ENCODE measurements at places on chromosomes 6 and 20. TPM values are rescaled to one million over a fixed set of nuclear protein-coding genes. Genes with fewer than 3 reads are reported as not detected.

C20orf141 gene
- polyA plus RNA-seq, result not detected

RAB44 gene
- 0.03 TPM for polyA plus RNA-seq

ITPA gene
- polyA plus RNA-seq, result 51.1 TPM

CDSN gene
- polyA plus RNA-seq, result 0.15 TPM

PPIL1 gene
- 21.1 TPM for polyA plus RNA-seq

HRH3 gene
- not detected for polyA plus RNA-seq

SEC23B gene
- polyA plus RNA-seq, result 10.4 TPM

HTR1E gene
- not detected for polyA plus RNA-seq

SYCP2 gene
- 0.75 TPM for polyA plus RNA-seq

GSTA3 gene
- not detected for polyA plus RNA-seq

EEF1A2 gene
- 1,465 TPM for polyA plus RNA-seq

CCN6 gene
- polyA plus RNA-seq, result not detected

WFDC5 gene
- not detected for polyA plus RNA-seq

- DNase-seq, result no peak
Observed at GRCh38 chr6:154758125-154758524, 24.9 kb downstream of the SCAF8 start.

DNA sequence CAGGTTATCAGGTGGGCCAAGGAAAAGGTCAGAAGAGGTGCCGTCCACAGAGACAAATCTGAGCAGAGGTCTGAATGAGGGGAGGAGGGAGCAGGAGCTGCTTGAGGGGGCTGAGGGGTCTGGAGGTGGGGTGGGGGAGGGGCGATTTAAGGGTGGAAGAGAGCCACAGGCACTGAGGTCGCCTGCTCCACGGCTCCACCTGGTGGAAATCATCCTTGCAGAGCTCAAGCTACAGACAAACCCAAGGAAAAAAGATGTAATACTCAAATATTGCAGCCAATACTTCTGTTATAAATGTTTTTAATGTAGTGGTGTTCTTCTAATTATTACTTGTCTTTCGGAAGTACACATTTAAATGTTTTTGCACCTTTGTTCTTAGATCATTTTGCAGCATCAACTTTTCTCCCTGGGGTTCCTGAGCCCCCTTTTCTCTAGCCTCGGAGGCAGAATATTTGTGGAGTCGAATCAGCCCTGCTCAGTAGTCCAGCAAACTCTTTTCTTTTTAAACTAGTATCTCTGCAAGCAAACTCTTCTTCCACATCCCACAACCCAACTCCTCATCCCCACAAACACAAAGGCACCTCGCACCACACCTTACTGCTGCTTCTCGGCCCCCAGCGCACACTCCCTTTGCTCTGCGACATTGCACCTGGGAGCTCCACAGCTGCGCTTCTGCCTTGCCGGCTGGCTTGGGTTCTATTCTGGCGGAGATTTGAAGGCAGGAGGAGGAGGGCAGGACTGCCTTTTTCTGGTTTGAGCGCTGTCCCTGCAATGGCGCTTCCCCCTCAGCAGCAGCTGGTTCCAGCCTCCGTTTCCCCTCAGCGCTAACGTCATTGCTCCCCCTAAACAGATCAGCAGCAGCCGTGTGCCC lies 51.0 kb upstream of the TFAP2A start:
- DNase-seq, result no peak

GRCh38 chr6:150915131-150915879 lies 49.8 kb downstream of the MTHFD1L start:
- DNase-seq, result no peak

DNA sequence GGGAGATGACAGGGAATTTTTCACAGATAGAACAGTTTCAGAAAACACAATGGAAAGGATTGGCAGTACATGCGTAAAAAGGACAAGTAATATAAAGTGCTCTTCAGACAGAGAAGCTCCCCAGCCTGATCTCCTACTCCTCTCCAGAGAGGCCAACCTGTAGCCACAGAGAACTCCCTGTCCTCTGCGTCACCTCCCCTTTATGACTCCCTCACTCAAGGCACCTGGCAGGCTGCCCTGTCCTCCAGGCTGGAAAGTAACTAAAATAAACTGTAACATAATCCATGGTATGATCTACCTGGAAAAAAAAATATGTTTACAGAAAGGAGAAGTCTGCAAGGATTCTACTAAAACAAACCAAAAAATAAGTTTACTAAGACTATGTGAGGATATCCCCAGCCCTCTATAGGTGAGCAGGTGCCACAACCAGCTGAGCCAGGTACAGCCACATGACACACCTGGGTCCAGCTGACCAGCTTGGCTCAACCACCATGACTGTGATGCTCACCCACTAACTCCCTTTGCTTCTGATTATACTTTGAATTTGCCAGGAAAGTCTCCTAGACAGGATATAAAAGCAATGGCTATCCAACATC lies 29.2 kb downstream of the MBOAT1 start:
- peak; percentile 32 for DNase-seq

- no peak for DNase-seq
Observed at GRCh38 chr20:15823718-15824117, 749.5 kb downstream of the KIF16B start.

DNA sequence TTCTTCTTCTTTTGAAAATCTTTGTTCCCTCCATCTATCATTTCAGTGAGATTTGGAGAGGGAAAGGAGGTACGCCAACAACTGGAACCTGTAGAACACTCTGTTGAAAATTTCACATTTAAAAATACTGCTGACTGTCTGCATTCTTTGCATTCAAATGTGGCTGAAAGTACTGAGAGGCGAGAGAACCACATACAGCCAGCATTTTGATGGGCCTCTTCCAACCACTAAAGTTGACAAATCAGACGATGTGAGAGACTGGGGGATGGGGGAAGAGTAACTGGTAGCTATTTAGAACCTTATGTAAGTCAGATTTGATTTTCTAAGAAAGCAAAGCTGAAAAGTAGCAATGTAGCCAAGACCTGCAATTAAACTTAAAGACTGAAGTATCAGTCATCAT lies 77.5 kb downstream of the FKBP5 start:
- no peak for DNase-seq

DNA sequence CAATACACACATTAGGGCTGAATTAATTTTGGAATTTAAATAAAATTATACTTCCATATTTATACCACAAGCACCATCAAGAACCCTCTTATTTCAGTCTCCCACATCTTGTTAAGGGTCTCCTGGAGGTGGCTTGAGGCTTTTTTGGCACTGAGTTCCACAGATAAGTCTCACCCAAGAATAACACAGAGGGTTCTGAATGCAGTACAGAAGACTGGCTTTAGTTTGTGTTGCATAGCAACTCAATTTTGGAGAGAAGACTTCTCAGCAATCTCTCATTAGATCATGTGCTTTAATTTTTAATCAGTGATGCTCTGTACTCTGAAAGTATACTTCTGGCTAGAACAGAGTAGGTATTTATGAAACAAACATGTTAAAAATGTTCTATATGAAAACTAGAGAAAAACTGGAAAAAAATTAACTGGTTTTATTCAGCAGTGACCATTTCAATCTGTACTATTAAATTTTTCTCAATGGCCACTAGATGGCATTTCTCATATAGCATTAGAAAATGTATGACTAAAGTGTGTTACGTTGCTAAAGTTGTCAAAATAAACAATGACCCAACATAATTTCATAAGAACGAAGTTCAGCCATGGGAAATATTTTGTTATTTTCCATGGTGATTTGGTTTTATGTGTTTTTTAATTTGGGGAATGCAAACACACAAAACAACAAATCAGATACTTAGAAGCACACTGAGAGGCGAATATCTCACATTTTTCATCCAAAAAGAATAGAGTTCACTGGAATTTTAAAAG lies 32.7 kb upstream of the MAP7 start:
- DNase-seq, result no peak

GRCh38 chr20:44522841-44523240 lies 971 bp upstream of the SERINC3 start:
- no peak for DNase-seq

DNA sequence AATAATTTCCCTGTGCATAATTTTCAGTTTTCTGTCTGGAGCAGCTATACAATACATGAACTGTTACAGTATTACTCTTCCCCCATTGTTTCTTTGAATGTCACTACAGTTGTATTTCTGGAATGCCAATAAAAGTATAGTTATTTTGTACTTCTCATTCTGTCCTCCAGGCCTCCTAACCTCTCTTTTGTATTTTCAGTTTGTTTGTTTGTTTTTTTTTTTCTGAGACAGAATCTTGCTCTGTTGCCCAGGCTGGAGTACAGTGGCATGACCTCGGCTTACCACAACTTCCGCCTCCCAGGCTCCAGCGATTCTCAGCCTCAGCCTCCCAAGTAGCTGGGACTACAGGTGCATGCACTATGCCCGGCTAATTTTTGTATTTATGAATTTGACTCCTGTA lies 16.8 kb upstream of the ARID1B start:
- DNase-seq, result no peak

DNA sequence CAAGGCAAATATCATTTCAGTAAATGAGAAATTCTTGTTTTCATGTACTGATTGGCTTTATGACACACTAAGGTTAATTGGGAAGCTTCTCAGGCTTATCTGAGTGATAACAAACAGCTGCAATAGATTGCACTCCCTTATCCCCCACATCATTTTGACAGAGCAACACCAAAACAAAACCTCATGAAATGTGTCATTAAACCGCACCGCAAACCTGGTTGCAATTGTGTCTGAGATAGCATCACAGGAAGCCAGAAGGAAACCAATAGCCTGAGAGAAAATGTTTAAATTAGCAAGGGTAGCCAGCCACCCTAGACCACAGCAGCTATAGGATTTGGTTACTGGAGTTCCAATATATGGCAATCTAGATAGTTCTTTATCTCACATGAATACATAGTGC lies 31.6 kb upstream of the LAMA4 start:
- no peak for DNase-seq

DNA sequence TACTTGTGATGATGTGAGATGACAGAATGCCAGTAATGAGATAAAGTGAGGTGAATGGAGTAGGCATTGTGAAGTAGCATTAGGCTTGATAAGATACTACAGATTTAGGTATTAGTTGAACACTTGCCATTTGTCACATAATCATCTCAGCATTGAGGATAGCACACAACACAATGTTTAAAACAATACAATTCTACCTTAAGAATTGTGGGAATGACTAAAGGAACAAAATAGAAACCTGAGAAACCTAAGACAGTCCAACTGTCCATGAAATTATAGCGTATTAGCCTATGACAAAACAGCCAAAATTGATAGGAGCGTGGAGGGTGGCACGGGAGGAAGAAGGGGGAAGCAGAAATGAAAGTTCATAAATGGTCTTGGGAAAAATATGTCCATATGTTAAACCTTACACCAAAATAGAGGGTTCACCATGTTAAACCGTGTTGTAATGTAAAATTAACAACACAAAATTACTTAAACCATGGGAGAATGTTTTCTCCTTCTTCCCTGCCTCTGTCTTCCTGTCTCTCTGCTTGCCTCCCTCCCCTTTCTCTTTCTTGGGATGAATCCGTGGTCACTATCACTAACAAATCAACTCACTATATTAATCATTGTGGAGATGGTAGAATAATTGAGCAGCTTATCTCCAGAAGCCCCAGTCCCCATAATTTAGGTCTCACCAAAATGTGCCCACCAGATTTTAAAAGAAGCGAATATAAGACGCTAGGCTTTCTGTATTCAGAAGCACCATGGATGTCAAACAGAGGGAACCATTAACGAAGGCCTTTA lies 33.0 kb upstream of the HFE start:
- DNase-seq, result no peak

DNA sequence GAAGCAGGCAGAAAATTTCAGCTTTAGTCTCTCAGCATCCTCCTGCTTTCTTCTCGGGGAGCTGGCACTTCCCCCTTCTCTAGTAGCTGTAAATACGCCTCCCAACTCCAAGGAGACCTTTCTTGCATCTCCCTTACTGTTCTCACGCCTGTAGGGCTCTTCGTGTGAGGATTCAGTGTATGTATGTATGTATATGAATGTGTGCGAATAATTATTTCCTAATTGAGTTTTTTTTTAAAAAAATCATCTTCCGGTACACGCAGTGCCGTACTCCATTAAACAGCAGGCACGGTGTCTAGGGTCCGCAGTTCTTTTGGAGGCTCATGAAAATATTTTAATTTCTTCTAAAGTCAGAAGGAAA lies 85.4 kb downstream of the HFE start:
- DNase-seq, result no peak

DNA sequence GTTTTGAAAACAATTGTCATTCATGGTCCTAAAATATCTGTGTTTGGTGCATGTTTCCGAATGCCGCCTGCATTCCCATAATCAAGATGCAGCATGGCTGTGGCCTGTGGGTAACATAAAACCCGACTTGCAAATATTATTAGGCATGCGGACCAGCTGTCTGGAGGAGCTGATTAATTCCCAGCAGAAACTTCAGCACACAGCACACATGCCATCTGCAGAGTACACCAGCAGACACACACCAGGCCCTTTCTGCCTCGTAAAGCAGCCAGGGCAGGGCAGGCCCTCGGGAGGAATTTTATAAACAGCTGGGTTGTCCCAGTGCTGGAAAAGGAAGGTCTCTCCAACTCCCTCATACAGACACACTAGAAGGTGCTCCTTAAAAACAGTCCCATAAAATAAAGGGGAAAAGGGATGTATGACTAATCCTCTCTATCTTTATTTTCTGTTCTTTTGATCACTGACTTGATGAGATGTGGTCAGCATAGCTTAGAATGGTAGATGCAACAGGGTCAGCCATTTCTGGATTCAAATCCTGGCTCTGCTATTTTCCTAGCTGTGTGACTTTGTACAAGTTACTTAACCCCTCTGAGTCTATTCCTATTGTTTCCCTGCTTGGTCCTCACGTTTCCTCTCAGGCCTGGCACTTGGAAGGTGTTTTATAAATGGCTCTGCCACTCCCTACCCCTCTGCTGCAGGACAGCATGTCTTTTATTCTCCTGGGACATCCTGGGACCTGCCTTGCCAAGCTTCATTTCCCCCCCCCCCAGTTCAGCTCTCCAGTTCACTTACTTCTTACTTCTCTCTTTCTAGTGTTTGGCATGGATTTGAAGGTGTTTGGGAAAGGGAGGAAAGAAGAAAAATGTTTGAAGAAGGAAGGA lies 85.9 kb upstream of the TRAF3IP2 start:
- DNase-seq, result no peak

Measured in heart right ventricle (tissue), 16 donors.